ENCODE measurements at places on chromosomes 2 and 18.

DNA sequence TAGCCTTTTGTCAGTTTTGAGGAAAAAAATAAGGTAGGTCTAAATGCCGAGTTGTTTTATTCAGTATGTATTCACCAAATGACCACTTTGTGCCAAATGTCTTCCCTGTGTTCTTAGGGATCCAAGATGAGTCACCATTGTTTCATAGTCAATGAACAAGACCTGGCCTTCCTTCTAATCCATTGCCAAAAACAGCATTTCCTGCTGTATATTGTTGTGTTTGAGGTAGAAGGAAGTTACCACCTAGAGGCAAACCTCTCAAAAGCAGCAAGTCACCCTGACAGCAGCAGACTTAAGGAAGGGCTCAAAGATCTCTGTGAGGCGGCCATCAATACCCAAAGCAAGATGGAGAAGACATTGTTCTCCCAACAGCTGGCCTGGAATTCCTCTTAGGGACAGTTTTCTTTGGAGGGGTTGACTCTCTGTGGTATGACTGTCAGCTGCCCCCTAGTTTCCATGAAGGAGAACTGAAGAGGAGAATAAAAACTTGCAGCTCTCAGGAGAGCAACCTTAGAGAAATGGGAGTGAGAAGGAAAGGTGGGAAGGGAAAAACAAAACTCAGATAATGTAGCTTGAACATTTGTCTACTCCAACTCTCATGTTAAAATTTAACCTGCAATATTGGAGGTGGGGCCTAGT lies 328.3 kb downstream of the LRATD1 start:
- DNase-seq, result no peak

GRCh38 chr2:239579081-239579480 lies 178.3 kb upstream of the HDAC4 start:
- no peak for DNase-seq

GRCh38 chr2:211829725-211830124 lies 708.9 kb downstream of the ERBB4 start:
- no peak for DNase-seq

DNA sequence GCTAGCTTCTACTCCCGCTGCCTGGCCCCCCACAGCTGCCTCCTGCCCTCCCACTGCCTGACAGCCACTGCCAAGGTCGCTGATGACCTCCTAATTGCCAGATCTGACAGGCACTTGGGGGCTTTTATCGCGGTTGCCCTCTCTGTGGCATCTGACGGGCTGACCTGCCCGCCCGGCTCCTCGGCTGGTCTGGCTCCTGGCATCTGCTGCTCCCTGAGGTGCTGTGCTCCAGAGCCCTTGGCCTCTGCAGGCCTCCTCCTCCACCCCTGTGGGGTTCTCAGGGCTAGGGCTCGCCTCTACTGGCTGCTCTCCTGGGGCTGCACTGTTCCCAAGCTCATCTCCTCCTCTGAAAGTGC lies 43.1 kb downstream of the INHBB start:
- no peak for DNase-seq

- no peak for DNase-seq
Measured at GRCh38 chr2:173214213-173214612, 138.6 kb downstream of the MAP3K20 start.

DNA sequence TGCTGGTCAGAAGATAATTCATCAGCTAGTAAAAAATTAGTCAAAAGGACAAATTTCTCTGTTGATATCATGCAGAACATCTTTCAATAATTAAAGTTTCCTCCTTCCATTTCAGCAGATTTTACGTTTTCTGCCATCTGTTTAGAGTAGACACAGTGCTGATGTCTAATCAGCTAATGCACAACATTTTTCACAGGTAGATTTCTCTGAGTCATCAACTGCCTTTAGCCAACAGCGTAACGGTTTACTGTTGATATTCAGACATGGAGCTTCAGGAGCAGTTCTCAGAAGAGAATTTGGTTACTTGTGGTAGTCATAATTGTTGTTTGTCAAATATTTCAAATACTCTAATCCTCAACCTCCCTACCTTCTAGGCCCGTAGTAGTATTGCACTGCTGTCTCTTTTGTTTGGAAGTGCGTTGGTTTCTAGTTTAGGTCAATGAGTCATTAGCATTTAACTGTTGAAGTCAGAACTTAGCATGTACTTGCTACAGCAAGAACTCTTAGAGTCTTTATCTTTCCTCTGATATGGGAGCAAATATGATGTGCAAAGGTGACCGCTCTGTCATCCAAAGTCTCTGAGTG lies 86.8 kb upstream of the TFPI start:
- no peak for DNase-seq

- no peak for DNase-seq
Measured at GRCh38 chr18:68984342-68984741, 186.5 kb downstream of the CCDC102B start.

- no peak for DNase-seq
Measured at GRCh38 chr2:142545036-142545435, 332.4 kb upstream of the KYNU start.

- no peak for DNase-seq
Measured at GRCh38 chr2:160310118-160310828, 110.2 kb upstream of the ITGB6 start.

DNA sequence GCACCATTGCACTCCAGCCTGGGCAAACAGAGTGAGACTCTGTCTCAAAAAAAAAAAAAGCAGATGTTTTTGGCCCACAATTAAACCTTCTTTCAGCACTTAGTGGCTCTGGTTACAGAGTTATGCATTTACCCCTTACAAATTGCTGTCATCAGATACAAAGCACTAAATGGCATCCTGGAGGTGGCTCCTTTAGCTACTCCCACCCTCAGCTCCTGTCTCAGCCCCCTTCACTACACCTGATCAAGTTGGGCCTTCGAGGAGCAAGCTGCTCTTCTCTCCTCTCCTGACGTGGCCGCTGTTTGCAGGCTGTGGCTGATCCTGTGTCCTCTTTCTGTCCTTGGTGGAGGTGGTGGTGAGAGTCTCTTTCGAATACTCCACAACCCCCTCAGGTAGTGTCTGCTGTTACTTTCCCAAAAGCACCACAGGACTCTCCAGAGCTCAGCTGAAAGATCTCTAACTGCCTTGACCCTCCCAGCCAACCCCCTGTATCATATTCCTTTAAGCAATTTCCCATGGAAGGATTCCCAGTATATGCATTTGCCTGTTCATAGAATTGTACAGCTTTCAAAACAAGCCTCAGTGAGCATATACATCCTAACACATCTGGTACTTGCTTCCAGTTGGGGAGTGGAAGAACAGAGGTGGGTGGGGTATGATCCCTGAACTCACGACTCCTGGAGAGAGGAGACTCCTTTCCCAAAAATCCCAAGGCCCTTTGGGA lies 285.9 kb downstream of the CLIP4 start:
- DNase-seq, result no peak

DNA sequence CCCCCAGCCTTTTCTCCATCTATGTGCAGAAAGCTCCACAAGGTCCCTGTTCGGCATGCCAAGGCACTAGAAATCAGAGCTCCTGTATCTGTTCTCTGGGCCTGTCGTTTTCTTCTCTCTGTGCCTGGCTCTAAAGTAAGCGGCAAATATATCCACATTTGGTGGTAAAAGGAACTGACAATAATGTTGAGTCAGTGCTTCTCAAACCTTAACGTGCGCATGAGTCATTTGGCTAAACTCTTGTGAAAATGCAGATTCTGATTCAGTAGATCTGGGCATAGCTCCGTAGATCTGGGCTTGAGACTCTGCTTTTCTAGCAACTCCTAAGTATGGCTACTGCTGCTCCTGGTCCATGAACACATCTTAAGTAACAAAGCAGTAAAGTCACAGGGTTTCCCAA lies 16.5 kb upstream of the ACSL3 start:
- no peak for DNase-seq

DNA sequence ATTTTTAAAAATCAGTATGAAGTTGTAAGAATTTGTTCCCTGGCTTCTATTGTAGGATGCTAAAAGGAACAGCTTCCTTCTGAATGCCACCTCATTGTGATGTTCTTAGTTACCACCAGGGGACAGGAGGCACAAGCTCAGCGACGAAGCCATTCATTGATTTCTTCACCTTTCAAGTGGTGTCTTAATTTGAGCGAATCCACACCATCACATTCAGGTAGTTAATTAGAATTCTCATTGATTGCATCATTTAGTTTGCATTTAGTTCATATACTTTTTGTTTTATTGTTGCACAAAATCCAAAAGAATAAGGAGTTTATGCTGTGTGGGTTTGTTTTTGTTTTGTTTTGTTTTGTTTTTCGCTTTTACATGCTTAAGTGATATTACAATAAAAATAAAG lies 23.1 kb downstream of the CYP27C1 start:
- DNase-seq, result no peak

DNA sequence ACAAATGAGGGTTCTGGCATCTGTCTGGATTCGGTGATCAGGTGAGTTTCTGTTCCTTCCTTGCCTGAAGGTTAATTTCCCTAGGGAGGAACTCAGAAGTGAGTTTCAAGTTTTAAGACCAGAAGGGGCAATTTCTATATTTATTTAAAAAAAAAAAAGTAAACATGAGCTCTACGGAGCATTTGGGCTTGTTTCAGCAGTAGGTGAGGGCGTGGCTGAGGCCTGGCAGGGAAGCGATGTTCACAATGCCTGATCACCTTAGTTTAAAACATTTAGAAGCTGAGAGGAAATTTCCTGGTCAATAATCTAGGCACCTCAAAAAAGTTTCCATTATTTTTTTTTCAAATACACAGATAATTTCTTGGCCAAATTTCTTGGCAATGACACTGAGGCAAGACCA lies 629.1 kb downstream of the DPP10 start:
- DNase-seq, result no peak

DNA sequence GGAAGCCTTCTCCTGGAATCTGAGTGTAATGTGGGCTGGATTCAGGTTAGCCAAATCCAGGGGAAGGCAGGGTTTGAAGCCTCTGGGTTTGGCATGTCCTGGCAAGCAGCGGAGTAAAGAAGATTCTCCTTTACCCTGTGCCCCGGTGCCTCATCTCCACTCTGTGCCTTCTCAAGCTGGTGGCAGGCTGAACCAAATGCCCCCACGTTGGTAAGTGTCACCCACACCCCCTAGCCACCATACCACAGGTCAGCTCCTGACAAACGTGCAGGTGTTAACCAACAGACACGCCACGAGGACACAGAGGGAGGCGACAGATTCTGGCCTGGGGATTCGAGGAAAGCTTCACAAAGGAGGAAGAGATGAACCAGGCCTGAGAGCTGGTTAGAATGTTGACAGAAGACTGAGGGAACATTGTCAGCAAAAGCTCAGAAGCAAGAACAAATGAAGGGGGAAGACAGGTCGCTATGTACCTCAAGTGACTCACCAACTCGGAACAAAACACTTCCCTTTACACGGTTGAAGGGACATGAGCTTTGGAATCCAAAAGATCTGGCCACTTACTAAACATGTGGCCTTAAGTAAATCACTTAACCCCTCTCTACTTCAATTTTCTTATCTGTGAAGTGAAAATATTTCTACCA lies 85.2 kb upstream of the LCLAT1 start:
- no peak for DNase-seq

GRCh38 chr2:67544286-67544685 lies 147.2 kb downstream of the ETAA1 start:
- DNase-seq, result no peak

DNA sequence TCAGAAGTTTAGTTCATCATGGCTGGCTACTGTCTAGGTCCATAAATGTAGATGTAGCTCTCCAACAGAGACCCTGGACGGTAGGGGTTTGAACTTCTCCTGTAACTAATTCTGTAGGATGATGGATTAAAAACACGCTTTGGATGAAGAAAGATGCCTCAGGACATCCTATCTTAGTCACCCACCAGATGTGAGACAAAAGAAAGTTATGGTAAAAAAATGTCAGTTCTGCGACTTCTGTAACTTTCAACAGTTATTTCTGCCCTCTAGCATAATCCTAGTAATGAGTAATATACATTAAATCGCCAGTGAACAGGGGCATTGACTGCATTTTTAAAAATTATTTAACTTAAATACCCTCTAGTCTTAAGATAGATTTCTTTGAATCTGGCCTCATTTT lies 210.1 kb upstream of the LRATD1 start:
- DNase-seq, result no peak

DNA sequence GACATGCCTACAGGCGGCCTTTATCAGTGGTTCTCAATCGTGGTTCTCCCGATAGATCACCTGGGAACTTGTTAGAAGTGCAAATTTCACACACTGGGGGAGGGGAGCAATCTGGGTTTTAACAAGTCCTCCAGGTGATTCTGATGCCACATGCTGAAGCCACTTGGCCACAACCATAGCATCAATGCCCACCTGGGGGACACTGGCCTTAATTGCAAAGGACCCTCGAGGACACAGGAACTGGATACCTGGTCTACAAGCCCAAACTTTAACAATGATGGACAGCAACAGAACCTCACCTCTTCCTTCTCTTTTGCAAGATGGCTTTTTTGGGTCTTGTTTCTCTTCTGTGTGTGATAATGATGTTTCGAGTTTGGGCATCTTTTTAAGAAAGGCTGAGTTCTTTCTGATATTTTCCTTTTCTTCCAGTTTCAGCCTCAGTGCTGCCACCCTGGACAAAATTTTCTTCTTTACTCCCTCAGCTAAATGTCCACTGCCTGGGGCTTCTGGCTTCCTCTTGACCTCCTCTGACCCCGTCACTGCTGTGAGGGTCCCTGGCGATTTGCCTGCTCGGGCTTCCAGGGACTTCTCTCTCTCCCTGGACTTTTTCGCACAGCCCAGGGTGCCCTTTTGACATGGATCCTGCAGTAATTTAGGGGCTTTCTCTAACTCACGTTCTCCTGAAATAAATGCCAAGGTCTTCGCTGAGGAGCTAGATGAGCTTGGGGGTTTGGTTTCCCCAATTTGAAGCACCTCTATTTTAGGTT lies 94.2 kb downstream of the ALPK2 start:
- no peak for DNase-seq

GRCh38 chr2:190599073-190599472 lies 49.8 kb upstream of the NAB1 start:
- DNase-seq, result no peak

DNA sequence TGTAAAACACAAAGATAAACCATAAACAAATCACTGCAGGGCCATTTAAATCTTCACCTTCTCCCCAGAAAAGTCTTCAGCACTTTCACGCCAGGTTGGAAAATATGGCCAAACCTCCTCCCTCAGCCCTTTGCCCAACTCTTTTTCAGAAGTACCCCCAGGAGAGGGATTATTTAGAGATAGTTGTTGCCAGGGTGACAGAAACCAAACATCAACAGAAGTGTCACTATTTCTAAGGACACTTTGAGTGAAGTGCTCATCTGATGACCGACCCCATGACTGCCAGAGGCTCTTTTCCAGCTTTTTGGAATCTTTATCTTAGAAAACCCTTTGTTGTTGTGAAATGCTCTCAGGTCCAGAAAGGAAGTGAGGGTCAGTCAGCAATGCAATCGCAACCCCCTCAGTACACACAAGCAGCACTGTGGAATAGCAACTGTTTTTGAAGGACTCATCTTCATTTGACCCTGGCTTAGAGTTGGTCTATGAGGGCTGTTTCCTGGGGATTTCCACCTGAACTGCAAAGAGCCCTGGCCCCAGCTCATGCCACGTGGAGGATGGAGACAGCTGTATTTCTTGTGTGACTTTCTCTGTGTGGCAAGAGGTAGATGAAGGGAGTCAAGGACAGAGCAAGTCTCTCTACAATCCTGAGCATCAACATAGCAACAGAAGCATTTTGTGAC lies 114.0 kb upstream of the STON1 start:
- DNase-seq, result no peak

GRCh38 chr2:219527076-219527394 lies 12.8 kb downstream of the ASIC4 start:
- DNase-seq, result peak; percentile 50

GRCh38 chr2:227815066-227815465 lies 1.4 kb downstream of the CCL20 start:
- DNase-seq, result no peak
